Colonic mucosa (tissue), 4 donors: ENCODE measurements at places on chromosomes 4 and X. TPM values are rescaled to one million over a fixed set of nuclear protein-coding genes. Genes with fewer than 3 reads are reported as not detected.

DNA sequence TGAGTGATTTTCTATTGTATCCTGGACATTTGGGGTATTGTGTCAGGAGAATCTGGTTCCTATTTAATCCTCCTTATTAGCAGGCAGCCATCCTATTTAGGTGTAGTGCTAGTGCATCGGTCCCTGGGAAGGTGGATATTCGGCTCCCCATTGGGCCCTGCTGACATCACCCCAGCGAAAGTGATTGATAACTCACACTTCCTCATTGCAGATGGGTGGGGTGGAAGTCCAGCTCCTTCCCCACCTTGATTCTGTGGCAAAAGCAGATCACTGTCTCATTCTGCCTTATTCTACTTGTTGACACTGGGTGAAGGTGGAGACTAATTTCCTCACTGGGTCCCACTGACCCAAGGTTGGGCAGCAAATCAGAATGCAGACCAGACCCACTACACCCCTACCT lies 23.2 kb upstream of the BRS3 start:
- DNase-seq: no peak

Gene CLDN2
- 1.9 TPM for total RNA-seq

Gene CLTRN
- not detected for total RNA-seq

DNA sequence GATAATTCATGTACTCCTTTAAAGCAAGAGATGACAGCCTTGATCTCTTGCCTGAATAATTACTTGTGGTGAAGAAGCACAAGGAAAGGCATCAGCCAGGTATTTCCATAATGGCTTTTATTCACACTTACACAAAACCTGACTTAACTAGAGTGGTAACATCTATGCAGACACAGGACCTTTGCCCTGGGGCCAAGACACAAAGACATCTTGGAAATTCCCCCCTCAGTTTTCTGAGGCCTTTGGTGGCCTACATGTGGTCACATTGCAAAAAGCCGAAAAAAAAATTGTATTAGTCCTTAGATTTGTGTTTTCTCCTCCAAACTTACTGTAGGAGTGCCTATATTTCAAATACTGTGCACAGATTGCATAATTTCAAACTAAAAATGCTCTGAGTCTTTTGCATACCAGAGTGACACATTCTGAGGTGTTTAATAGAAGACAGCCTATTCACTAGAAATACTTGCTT lies 172.4 kb downstream of the PDGFC start:
- no peak for DNase-seq

DNA sequence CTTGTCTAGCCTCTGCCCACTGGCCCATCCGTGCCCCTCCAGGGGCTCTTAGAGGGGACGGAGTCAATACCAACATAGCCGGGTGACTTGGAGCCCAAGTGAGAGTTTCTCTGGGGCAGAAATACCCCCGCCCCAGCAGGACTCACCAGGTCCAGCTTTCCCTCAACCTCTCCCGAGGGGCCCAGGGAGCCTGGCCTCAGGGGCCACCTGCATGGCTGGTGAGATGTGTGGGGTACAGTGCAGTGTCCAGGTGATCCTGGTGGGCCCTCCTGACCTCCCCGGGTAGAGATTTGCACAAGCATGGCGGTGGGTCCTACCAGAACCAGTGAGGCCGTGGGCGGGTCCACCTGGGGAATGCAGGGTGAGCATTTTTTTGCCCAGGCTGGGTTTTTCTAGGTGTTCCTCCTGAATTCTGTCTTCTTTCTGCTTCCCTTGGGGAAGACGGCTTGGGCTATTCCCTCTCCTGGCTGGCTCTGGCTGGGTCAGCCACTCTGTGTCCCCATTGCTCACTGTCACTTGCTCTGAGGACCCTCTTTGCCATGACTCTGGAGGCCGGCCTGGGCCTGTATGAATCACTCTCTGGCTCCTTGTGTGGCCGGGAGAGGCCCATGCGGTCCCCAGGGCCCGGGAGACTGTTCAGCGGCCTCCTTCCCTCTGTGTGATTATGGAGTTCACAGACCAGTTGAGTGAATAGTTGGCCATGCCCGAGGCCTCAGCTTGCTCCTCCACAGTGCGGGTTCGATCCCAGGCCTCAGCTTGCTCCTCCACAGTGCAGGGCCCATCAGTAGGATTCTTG lies 71.0 kb upstream of the NKX1-1 start:
- DNase-seq: no peak

- DNase-seq: no peak
Observed at GRCh38 chrX:87515836-87516235, 1.8 kb upstream of the KLHL4 start.

DNA sequence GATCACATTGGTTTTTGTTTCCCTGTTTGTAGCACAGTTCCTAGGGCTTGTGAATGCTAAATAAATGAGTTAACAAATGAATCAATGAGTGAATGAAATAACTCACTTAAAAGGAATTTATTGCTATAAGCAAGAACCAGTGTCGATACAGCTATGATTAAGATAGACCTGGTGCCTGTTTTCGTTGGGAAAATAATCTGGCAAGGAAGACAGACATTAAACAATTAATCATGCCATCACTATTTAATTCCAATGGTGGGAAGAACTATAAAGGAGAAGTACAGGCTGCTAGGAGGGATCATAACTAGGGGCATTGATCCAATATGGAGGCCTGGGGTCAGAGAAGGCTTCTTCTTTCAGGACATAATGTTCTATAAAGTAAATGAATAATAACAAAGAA lies 4.5 kb upstream of the CBR4 start:
- no peak for DNase-seq

Gene BEND4
- 0.19 TPM for total RNA-seq

Gene AFM
- 0.27 TPM for total RNA-seq

DNA sequence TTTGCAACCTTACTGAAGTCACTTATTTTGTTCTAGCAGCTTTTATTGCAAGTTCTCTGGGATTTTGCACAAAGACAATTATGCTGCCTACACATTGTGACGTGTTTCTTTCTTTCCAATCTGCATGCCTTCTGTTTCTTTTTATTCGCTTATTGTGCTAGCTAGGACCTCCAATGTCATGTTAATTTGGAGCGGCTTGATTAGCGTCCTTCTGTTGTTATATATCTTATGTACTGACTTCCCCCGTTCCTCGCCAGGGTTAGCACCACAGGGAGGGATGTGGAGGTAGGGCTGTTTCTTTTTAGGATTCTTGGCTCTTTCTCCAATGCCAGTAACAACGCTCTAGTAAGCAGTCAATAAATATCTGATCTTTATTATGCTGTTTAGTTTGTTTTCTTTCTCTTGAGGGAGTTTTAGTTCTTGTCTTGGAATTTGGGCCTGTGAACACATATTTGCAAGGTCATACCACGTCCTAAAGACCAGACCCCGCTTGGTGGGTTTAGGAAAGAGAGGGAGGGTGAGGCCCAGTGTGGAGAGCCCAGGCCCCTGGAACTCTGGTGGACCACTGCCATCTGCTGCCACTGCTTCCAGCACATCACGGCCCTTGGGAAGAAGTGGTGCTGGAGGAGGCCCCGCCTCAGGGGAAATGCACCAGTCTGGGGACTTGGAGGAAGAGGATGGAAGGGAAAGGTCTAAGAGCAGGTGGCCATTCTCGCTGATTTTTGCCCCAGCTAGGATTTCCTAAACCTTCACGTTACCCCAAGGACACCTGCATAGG lies 129.1 kb downstream of the TRIML1 start:
- DNase-seq: no peak

GRCh38 chr4:107348188-107349050 lies 312.3 kb upstream of the DKK2 start:
- no peak for DNase-seq

Gene FGF16
- total RNA-seq: not detected

- no peak for DNase-seq
Observed at GRCh38 chr4:141425124-141425523, 204.4 kb downstream of the ZNF330 start.

DNA sequence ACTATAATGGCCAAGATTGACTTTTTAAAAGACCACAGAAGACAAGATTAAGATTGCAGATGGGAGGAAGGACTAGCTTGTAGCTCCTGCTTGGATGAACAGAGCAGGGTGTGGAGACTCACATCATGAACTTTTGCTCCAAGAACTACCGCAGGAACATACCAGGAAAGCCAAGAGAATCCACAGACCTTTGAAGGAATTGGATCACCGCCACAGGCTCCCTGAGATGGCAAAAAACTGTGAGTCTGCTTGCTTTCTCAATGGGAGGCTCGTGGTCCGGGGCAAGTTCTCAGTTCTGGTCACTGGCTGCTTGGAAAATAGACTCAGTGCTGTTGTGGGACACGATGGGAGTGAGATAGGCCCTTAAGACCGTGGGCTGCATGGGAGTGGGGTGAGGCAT lies 276.6 kb downstream of the CCSER1 start:
- DNase-seq: no peak

Gene FAT1
- 300 TPM for total RNA-seq

DNA sequence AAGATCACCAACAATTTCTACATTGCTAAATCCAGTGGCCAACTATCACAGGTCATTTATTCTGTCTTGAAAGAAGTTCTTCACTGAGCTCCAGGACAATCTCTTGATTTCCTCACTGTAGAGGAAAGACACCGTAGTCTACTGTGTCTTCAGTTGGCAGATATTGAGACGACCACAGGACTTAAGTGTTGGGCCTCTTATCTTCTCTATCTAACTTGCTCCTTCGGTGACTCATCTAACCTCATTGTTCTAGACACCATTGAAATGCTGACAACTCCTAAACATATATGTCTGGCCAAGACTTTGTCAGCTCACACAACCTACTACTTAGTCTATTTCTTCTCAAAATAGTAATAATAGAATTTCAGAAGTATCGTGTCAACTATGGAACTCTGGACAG lies 425.8 kb downstream of the ARAP2 start:
- DNase-seq: no peak

Gene UGT2B17
- total RNA-seq: 639 TPM

DNA sequence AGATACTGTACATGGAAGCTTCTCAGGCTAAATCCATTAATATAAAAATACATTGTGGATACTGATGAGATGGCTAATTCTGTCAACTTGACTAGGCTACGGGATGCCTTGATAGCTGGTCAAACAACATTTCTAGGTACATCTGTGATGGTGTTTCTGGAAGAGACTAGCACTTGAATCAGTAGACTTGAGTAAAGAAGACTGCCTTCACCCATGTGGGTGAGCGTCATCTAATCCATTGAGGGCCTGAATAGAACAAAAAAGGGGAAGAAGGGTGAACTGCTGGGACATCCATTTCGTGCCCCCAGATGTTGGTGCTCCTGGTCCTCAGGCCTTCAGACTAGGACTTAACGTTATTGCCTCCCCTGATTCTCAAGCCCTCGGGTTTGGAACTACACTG lies 3.7 kb upstream of the SRP72 start:
- DNase-seq: no peak

Gene OSTC
- 93.7 TPM for total RNA-seq

DNA sequence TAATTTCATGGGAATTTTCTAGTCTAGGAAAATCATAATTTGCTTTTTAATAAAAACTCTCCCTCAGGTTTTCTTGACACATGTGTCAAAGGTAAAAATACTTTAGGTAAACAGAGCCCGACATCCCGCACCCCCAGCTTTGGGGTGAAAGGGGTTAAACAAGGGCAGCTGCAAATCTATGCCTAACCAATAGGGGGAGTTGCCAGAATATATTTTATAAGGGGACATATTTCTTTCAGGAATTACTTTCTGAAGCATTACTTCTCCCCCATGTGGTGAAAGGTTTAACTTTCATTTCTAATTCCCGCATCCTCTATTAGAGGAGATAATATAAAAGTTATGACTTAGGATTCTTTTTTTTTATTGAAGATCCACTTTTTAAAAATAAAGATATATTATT lies 53.9 kb upstream of the HEPH start:
- peak; percentile 28 for DNase-seq

- no peak for DNase-seq
Observed at GRCh38 chr4:14359991-14360390, 642.3 kb upstream of the CPEB2 start.

DNA sequence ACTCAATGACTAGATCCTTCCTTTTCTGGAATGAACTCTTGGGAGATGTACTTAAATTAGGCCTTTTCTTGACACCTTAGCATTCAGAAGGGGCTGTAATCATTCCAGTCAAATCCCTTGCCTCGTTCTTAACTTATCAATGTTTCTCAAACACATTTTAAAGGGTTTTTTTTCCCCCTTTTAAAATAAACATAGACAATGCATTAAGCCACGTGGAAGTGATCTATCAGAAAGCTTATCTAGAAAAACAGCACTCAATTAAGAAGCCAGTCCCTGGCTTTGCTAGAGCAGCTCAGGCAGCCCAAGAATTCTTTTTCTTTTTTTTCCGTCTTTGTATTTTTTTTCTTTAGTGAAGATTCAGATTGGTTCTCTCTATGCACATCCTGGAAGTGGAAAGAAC lies 118.2 kb downstream of the PCDH7 start:
- DNase-seq: no peak
